ENCODE measurements at places on chromosomes 12 and 14.

DNA sequence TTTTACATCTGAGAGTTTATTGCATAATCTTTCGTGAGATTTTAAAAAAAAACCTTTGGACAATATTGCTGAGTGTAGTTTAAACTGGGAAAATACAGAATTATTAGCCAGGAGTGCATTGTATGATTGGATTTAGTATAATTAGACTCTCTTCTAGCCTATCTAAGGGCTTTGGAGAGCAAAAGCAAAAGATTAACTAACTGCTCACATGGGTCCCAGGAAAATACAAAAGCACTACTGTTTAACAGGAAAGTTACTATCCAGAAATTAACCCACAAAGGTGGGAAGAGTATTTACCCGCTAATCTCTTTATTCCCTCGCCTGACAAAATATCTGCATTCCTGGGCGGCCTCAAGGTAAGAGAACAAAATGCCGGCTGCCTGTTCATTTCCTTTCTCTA, 309.5 kb downstream of the ATXN7L3B start:
- DNase-seq, result no peak

DNA sequence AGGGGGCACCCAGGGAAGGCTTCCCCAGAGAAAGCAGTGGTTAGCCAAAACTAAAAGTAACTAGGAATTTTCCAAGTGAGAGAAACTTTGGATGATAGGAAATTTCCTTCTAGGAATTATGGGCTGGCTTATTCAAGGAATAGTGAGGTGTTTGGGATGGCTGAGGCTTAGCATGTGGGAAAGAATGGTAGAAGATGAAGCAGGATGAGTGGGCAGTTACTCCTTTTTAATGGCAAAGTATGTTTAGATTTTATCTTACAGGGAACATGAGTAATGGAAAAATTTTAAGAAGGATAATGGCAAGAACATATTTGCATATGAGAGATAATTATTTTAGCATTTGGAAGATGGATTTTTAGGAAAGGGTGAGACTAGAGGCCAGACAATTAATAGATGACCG, 197.6 kb downstream of the SLC38A4 start:
- no peak for DNase-seq

DNA sequence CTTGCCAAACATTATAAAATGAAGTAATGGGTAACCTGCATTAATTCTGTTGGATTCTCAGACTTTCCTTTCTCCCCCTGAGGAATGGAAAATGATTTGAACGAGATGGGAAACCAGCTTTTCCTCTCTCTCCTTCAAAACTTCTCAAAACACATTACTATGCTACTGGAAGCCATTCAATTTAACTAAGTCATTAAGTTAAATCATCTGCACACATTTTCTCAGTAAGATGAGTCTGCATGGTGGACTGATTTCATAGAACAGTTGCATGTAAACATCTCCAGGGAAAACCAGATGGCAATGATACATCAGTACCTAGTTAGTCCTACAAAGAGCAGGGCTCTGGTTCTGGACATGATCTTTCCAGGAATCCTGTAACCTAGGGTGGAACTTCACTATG, 59.9 kb downstream of the BMP4 start:
- DNase-seq, result no peak

- DNase-seq, result peak; percentile 54
Measured at GRCh38 chr12:92505254-92506231, 197.2 kb upstream of the PLEKHG7 start.

DNA sequence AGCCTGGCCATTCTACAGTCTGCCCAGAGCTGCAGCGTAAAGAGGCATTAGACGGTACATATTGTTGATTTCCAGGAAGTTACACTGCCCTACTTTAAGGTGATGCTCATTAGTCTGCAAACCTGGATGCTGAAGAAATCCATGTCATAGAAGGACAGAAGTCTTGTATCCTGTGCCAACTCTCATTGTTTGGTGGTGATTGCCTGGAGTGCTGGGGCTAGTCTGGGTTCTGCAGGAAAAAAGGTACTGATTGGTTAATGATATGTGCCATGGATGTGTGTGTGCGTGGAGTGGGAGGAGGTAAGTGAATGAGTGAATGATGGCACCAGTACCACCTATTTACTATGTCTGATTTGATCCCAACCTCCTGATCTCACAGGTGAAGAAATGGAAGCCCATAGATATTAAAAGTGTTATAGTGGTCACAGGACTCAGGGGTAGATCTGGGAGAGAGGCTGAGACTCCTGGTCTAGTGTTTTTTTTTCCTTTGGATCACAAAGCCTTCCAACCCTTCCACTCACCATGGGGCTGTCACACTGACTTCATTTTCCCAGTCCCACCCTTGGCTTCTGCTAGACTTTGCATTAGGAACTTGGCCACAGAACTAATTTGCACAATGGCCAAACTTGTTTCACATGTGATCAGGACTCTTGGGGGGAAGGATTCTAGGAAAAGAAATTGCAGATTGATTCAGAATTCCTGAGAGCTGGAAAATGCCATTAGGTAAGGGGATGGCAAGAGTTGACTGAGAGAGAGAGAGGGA, 96.1 kb downstream of the TMX1 start:
- DNase-seq, result no peak

DNA sequence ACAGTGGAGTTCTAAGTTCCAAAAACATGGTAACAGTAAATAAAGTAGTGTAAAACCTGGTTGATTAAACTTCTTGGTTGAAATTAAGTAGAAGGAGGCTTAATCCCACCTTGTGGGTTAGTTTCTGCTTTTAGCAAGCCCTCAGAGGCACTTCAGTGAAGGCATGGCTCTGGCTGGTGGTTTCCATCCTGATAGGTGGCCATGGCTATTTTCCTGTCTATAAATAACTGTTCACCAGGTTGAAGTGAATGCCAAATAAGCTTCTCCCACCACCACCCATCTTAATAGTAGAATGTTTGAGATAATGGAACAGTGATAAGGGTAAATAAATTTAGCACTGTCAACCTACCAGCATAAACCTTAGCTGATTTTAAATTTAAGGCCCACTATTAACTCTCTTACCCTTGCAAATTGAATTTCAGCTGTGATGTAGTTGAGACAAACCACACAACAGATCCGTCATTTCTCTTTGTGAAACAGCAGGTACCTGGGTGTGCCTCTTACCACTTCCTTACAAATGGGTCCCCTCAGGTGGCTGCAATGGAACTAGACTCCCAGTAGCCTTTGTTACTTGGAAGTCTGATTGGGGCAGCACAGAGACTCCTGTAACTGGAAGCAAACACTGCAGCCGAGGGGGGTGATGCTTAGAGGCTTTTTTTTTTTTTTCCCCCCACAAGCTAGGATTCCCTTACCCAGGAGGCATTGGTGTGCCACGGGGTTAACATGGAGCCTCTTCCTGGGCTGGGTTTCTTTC, 41.4 kb downstream of the DAAM1 start:
- no peak for DNase-seq

Data from stimulated activated CD4-positive, alpha-beta T cell treated with anti-CD3 and anti-CD28 coated beads, Interleukin-1b, Interleukin-23, amount 100 ng/mL, for 24 hours (primary cell).